NCI-H2081 (cell line): ENCODE measurements at places on chromosomes 6 and 20.
A peak's percentile ranks its signal among the peaks of the same experiment; 100 is the strongest.

- DNase-seq = no peak
These were observed 90.2 kb downstream of the HIVEP1 start for GRCh38 chr6:12102350-12102749.

- no peak for DNase-seq
These were observed 69.2 kb upstream of the CCN6 start for GRCh38 chr6:111984516-111985201.

GRCh38 chr20:20292472-20292871 is 75.4 kb upstream of the INSM1 start:
- no peak for DNase-seq

GRCh38 chr6:125307964-125308615 is 6.3 kb upstream of the HDDC2 start:
- no peak for DNase-seq

GRCh38 chr6:33380272-33380981 is 11.2 kb upstream of the KIFC1 start:
- DNase-seq = no peak

GRCh38 chr6:137728386-137729349 is 138.4 kb upstream of the TNFAIP3 start:
- no peak for DNase-seq

- no peak for DNase-seq
These were observed 50.7 kb upstream of the TPD52L1 start for GRCh38 chr6:125102891-125103290.

GRCh38 chr6:111185954-111186353 is 98.7 kb downstream of the SLC16A10 start:
- no peak for DNase-seq

DNA sequence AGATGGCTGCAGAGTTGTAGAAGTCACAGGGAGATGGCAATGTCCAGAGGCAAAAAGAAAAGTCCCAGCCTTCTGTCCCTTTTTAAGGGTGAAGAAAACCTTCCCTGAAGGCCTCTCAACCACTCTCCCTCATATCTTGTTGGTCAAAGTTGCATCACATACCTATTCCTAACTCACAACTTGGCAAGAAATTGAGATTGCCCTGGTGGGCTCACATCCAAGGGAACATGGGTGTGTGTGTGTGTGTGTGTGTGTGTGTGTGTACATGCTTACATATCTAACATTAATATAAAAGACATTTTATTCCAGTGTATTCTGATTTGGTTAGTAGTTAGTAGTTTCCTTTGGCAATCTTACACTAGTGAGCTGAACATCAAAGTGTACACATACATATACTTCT is 144.3 kb upstream of the SALL4 start:
- DNase-seq = no peak

GRCh38 chr6:108744996-108745395 is 103.2 kb upstream of the ARMC2 start:
- DNase-seq = no peak

DNA sequence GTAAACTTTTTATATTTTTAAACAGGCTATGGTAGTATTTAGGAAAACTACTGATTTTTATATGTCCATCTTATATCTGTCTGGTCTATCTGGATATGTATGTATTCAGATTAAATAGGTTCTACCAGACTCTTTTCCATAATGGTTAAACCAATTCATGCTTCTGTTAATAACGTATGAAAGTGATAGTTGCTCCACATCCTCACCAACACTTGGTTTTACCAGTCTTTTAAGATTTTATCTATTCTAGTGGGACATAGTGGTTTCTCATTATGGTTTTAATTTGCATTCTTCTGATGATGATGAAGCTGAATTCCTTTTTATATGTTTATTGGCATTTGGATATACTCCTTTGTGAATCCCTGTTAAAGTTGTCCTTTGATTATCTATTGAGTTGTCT is 56.1 kb downstream of the UBR2 start:
- no peak for DNase-seq

- no peak for DNase-seq
These were observed 126.3 kb upstream of the MYLIP start for GRCh38 chr6:16002332-16003196.

GRCh38 chr6:170116636-170117035 is 174.2 kb downstream of the DLL1 start:
- no peak for DNase-seq

DNA sequence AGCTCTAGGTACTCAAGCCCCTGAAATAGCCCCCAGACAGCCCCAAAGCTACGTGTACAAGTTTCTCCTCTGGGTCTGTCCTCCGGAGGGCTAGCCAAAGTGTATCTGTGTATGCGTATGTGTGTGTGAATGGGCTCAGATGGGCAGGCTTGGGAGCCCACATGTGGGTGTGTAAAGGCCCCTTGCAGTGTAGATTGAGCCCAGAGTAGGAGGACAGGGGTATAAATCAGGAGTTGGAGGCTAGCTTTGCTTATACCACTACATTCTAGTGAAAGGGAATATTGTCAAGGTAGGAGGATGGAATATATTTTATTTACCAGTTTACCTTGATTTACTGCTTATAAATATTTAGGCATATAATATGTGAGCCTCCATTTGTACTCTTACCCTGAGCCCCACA is 9.0 kb upstream of the MAP3K7 start:
- no peak for DNase-seq

DNA sequence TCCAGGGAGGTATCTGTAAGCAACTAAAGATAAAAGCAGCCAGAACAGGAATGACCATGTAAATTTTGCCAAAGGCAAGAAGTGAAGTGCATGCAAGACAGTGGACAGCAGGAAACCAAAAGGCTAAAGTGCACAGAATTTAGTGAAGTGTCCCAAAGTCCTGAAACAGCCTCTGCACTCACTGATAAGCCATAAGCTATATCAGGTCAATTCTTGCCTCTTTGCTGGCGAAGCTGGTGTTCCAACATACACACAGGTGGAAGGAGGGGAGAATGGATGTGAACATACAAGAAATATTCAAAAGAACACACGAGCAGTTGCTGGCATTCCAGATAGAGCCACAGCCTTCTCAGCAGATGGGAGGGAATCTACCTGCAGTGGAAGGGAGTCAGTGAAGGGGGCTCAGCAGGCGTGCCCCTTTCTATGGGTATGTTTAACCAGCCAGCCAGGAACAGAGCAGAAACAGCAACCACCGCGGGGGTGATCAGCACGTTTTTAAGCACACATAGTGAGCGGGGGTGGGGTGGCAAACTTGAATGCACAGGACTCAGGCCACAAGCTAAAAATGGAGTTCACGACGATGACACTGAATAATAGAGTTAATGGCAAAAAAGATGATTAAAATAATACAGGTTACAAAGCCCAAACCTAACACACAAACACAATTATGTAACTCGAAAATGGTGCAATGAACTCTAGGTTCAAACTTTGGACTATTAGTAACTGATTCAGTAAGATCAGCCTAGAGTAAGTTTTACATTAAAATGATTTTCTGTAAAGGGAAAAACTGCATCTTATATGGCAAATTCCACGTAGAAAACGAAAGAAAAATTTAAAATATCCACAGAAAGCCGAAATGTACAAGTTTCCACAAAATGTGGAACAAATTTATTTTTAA is 1.2 kb downstream of the ECI2 start:
- peak; percentile 30 for DNase-seq

- DNase-seq = no peak
These were observed 107.7 kb upstream of the BTN3A2 start for GRCh38 chr6:26257272-26257671.

DNA sequence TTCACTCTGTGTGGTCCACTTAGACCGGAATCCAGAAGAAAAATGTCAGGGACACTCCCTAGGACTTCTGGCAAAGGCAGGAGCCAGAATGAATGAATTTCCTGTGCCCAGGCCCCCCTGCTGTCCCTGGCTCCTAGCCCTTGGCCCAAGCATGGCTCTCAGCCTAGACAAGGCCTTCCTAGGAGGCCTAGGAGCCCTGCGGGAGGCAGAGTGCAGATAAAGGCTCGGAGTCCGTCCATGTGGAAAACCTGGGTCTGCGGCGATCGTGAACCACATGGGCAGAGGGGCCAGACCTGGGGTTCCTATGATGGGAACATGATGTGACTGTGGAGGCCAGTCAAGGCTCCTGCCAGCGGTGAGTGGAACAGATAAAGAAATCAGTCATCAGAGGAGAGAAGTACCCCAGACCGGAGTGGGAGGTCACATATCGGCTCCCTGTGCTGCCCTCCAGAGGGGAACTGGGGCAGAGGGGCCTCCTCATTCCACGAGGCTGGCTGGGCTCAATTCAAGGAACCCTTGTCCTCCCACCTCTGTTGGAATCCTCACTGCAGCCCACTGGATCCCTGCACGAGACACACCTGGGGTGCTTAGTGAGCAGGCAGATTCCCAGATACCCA is 5.9 kb upstream of the VSTM2L start:
- no peak for DNase-seq

GRCh38 chr6:150427843-150428242 is 59.0 kb downstream of the IYD start:
- no peak for DNase-seq

- DNase-seq = no peak
These were observed 89.2 kb downstream of the TRMT11 start for GRCh38 chr6:126075335-126076071.

DNA sequence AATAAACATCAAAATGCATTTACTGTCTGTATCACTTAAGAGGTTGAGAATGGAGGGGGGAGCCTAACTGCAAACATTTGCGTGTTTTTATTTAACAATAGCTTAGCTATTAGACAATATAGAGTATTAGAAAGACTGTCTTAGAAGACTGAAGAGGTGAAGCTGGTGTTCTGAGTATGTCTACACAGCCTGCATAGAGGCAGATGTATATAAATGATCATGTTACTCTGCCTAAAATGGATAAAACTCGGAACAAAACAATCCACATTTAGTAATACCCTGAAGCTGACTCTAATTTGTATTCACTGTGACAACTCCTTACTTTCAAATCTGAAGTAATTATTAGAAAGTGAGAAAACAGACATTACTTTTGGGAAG is 181.9 kb downstream of the GMPR start:
- no peak for DNase-seq

DNA sequence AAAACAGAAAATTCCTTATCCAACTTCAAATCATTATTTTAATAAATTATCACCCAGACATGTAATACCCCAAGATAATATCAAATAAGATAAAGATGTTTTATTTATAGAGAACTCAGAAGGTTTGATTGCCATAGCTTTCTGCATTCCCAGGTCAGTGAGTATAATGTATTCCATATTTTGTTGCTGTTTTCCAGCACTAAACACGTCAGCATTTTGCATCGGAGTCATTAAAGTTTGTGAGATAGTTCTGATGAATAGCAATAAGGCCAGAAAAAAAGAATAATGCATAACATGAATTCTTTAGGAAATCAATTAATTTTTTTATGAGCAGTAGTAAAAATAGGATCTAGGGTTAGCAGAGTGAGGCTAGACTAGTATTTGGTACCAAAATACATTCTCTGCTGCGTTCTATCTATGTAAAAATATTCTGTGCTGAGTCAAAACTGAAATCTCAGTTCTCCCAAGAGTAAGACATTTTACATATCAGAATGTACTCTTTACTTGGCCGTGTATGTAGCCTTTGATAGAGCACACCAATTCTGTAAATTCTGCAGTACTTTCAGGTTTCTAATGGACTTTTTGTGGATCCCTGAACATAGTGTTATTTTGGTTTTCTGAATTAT is 269.9 kb upstream of the AGPAT4 start:
- no peak for DNase-seq

GRCh38 chr20:13821876-13822275 is 37.0 kb downstream of the NDUFAF5 start:
- DNase-seq = no peak

- peak; percentile 92 for DNase-seq
These were observed 11.1 kb downstream of the GLP1R start for GRCh38 chr6:39059496-39060310.

- DNase-seq = no peak
These were observed 18.1 kb upstream of the FAM83D start for GRCh38 chr20:38907918-38908677.

DNA sequence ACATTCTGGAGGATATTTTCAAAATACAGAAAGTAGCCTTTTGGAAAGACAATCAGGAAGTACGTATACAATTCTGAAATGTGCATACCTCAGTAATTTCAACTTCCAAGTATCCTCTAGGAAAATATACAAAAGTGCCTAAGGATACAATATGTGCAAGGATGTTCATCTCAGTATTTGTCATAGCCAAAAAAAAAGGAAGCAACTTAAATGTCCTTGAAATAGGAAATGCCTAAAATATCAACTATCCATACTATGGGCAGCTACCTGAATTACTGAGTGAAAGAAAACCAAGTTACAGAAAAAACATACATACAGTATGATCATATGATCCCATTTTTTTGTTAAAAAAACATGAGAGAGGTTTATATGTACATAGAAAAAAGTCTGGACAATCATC is 1.5 kb downstream of the PPIL1 start:
- DNase-seq = no peak

DNA sequence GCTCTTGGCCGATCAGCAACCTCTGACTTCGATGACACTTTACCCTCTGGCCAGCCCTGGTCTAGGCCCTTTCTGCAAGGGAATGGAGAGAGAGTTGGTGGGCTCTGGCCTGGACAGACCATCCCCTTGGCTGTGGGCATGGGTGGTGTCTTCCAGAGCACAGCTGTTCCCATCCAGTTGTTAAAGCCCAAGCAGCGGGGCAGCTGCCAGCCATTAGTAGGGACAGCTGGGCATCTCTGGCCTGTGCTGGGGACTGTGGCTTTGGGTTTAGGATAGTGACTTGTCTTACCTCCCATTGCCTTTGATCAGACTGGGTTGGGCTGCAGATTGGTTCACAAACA is 2.8 kb downstream of the CDC25B start:
- DNase-seq = no peak

- DNase-seq = no peak
These were observed 1.4 kb downstream of the PLAGL2 start for GRCh38 chr20:32205843-32206759.

DNA sequence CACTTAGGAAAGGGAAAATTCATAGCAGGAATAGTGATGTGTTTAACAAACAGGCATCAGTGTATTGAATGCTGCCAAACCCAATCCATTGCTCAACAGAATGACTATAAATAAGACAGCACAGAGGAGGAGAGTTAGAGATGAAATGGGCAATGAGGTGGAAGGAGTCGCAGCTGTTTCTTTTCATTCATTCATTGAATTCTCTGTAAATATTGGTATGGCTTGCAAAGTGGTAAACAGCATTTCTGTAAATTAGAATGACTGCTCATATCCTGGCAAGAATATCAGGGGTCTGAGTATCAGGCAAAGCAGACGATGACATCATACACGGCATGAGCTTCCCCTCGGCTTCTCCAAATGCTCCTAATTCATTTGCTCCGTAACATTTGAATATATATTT is 703.6 kb upstream of the SLC35B3 start:
- peak; percentile 45 for DNase-seq

DNA sequence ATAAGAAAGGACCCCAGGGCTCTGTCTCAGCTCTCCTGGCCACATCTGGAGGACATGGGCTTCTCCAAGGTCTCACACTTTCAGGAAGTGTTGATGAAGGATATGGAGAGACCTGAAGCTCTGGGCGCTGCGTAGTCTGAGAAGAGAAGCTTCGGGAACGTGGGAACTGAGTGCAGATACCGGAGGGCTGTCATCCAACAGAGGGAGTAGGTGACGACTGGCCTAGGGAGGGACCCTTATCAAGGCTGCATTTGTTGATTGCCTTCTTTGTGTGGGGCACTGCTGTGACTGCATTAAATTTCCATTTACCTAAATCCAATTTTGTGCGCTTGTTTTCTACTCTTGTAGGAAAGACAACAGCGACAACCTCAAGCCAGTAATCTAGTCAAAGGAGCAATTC is 63.4 kb downstream of the PLG start:
- DNase-seq = no peak

- no peak for DNase-seq
These were observed 284.9 kb upstream of the TBX18 start for GRCh38 chr6:85049282-85049681.

GRCh38 chr6:169388395-169389166 is 134.9 kb upstream of the THBS2 start:
- DNase-seq = no peak

GRCh38 chr6:149320796-149321195 is 3.3 kb downstream of the TAB2 start:
- no peak for DNase-seq
